ENCODE measurements at places on chromosomes 11 and 22. TPM values are rescaled to one million over a fixed set of nuclear protein-coding genes. Genes with fewer than 3 reads are reported as not detected.

GRCh38 chr22:23110190-23110921 lies 31.4 kb downstream of the RSPH14 start:
- no peak for DNase-seq

- peak; percentile 58 for DNase-seq
Measured at GRCh38 chr11:66333220-66333877, 2.9 kb downstream of the RIN1 start.

DNA sequence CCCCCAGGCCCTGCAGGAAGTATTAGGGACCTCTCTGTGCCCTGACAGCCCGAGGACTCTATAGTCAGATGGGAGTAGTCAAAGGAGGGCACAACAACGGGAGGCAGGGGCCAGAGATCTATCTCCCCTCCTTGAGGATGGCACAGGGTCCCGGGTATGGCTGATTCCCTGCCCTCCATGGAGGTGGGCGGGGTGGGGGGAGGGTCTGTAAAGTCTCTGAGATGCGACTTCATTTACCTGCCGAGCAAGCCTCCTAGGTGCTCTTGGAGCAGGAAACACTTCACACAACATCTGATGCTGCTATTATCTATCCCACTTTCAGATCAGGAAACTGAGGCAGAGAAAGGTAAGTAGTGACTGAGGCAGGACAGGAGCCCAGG lies 769 bp upstream of the CDC42EP1 start:
- DNase-seq = peak; percentile 62

- no peak for DNase-seq
Measured at GRCh38 chr11:73520353-73521061, 77.4 kb downstream of the FAM168A start.

- no peak for DNase-seq
Measured at GRCh38 chr11:71232364-71232763, 20.0 kb downstream of the SHANK2 start.

GRCh38 chr11:12433571-12434324 lies 56.4 kb downstream of the PARVA start:
- no peak for DNase-seq

DNA sequence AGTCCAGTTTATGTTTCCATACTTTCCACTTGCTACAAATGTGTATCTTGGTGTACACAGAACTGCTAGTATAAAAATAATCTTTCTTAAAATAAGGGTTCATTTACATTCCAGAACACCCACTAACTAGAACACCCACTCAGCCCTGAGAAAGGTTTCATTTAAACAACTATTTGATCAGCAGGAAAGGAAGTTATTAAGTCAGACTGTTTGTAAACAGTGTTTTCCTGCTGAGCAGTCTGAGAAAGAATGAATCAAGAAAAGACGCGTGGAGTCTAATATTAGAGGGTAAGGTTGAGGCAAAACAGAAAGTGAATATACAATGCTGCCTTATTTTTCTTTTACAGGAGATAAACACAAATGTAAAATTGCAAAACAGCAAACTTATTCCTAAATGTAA lies 32.7 kb downstream of the NARS2 start:
- no peak for DNase-seq

DNA sequence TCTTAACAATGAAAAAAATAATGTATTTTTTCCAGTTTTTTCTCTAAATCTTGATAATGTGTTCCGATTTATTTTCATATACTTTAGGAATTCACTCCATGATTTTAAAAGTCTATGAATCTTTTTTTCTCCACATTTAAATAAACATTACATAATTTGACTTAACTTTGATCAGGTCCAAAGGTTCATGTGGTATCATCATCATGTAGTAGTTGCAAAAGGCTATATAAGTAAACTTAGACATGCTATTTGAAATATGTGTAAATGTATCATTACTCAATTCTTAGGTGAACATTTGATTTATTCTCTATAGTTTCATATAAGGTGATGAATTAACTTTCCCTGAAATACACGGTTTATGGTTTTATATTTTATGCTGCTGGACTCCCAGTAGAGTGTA lies 2197.0 kb upstream of the RAG2 start:
- DNase-seq = no peak

- DNase-seq = no peak
Measured at GRCh38 chr22:23527971-23528740, 51.9 kb downstream of the IGLL1 start.

DNA sequence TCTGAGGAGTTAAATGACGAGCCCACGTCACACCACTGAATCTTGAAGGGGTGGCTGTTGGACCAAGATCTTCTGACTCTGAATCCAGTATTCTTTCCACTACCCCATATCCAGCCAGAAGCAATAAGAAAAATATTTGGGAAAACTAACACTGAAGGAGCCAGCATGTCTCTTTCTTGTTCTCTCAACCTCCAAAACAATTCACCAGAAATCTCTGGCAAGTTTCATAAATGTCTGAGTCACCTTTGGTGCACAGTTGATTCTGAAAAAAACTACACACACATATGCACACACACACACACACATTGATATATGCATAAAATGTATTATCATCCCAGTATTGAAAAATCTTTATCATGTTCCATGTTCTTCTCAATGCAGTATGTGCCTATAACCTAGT lies 104.3 kb upstream of the BLID start:
- DNase-seq = no peak

DNA sequence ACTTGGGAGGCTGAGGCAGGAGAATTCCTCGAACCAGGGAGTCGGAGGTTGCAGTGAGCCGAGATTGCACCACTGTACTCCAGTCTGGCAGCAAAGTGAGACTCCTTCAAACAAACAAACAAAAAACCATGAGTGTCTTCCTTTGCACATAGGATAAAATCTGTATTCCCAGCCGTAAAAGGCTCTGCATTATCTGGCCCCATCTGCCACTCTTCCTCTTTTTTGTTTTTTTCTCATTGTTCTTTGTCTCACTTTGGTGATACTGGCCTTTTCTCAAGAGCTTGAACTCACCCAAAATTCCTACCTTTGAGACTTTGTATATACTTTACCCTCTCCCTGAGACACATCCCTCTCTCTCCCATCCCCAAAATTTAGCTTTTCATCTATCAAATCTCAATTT lies 17.6 kb downstream of the FDX1 start:
- no peak for DNase-seq

DNA sequence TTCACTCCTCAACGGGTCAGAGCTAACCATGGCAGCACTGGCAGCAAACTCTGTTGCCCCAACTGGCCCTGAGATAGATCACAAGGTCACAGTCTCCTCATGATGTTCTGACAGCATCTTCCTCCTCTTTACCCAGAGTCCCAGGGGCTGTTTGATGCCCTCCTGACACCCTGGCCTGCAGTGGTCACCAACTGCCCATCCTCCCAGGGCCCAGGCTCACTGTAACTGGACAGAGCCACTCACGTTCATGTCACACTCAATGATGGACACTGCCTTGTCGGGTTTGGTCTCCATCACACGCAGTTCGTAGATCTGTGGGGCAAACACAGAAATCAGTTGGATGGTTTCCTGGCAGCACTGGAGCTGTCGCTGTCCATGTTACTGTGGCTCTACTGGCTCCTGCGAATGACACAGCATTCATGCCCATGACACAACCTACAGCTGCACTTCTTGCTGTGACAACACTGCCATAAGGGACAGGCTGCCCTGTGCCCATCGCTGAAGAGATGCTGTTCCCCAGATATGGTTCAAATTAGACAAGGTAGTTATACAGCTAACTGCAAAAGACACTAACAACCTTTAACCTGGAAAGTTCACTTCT lies 10.4 kb upstream of the C22orf39 start:
- DNase-seq = no peak

GRCh38 chr11:12770966-12771597 lies 96.9 kb downstream of the TEAD1 start:
- DNase-seq = no peak

GRCh38 chr11:16082095-16083055 lies 274.0 kb downstream of the SOX6 start:
- DNase-seq = no peak

DRD4 gene
- total RNA-seq = 2.1 TPM

ANKRD42 gene
- 3.3 TPM for total RNA-seq

BDNF gene
- 2.9 TPM for total RNA-seq
